ENCODE measurements at places on chromosomes 4 and X.

DNA sequence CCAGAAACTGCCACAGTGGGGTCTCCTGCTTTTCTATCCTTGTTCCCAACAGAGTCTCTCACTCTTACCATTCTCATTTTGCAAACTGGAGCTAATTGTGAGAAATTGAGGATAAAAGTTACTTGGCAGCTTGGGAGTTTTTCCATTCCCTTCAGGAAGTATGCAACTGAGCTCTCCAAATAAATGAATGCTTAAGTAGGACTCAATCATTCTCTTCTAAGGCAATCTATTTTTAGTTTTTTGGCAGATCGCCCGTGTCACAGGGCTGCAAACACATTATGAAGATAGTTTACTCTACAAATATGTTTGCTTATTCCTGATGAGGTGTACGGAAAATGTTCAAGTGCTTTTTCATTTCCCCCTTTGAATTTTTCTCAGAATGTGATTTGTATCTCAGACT, 5.3 kb downstream of the ASB11 start:
- peak; percentile 21 for DNase-seq

GRCh38 chrX:71618303-71618721, at the start of gene CXCR3:
Gene CXCR3, minus strand, starts transcription at chrX:71618511. Its CDS starts 62 bp downstream, at chrX:71618449.
- no peak for DNase-seq

DNA sequence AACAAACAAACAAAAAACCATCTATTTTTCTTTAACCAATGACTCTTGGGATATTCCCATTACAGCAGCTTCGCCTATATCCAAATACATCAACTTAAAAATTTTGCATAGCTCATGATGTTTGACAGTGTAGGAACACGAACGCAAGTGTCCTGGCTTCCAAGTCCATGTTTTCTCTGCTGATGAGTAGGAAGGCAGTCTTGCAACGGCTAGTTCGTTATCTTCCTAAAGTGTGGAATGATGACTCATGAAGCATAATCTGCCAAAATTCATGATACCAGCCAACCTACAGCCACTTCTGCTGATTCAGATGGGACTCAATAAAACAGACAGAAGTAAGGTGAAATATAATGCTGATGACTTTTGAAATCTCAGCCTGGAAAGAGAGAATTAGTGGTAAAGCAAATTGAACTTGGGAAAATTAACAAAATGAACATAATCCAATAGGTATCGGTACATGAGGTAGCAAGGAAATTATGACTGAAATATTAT, 6.4 kb upstream of the SEPTIN11 start:
- no peak for DNase-seq

- no peak for DNase-seq
These were observed 8.6 kb upstream of the CCDC149 start for GRCh38 chr4:24921491-24921890.

DNA sequence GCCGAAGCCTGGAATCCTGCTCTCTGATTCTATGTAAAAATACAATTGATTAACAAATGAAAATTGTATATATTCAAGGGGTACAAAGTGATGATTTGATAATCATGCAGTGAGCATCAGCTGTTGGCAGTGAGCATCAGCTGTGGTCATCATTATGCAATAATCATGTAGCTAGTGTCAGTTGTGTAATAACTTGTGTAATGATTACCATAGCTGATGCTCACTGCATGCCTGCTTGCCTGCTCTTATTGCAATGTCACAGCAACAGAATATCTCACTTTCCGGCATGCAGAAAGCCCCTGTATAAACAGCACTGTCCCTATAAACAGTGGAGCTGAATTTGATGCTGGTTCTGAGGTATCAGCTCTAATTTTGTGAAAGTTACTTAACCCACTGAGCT, 46.8 kb downstream of the SULT1B1 start:
- no peak for DNase-seq

DNA sequence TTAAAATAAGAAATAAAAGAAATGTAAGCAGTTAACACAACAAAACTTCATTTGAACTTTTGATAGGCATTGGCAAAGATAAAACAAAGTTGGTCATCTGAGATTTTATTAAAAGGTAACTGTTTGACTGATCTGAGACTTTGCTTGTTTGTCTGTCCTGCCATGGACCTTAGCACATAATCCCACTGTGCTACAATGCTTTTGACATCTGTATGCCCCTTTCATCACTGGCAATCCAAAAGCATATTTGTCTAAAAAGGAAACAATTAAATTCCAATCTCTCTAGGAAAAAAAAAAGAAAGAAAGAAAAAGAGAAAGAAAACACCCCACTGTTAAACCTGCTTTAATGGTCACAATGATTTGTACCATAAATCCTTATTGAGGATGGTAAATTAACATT, 231.0 kb downstream of the DACH2 start:
- no peak for DNase-seq

DNA sequence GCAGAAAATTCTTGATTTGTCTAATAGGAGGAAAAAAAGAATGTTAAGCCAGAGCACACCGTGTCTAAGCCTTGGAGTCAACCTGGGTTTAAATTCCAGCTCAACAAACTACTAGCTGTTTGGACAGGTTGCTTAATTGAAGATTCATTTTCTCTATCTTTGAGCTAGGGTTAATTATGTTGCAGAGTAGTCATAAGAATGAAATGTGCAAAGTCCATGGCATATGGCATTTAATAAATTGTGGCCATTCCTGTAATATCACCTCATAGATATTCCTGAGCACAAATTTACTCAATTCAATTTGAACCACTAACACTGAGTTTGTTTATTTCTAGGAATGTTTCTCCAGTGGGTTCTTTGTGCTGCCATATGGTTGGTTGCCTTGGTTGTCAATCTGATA, 4.6 kb downstream of the TMEM144 start:
- no peak for DNase-seq

- no peak for DNase-seq
These were observed 8.7 kb downstream of the FABP2 start for GRCh38 chr4:119313237-119313636.

- no peak for DNase-seq
These were observed 1.9 kb downstream of the DCAF12L2 start for GRCh38 chrX:126164226-126164625.

- DNase-seq, result no peak
These were observed 34.5 kb upstream of the HGFAC start for GRCh38 chr4:3407171-3407771.

GRCh38 chr4:58636381-58636780, 1526.2 kb upstream of the IGFBP7 start:
- no peak for DNase-seq

DNA sequence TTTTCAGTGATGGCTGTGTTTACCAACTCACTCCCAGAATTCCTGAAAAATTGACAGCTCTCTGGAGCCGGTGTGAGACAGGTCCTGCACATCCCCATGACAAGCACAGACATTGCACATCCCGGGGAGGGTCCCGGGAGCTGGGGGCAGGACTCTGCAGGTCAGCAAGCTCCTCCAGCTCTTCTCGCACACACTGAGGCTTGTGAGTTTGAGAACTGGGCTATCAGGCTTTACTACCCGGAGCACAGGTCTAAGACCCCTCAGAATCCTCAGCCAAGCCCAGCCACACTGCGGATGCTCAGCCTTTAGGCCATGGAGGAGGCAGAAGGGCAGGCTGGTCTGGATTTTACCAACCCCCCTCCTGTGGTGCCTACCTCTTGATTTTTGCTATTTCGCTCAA, 5.6 kb upstream of the CLDN24 start:
- no peak for DNase-seq

DNA sequence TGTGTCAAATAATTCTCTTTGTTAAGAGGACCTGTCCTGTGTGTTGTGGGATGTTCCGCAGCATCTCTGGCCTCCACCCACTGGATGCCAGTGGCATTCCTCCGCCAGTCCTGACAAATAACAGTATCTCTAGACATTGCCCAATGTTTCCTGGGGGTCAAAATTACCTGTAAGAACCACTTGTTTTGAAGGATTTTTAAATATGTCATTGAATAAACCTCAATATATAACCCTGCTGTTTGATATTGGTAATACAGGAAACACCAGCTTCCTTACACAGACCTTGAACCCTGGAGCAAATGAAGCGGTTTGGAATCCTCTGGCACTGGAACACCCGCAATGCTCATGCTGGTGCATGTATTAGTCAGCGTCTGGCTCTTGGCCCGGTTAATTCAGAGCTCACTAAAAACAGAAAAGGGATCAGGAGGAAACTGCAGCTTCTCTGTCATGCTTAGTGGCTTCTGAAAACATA, 101.3 kb downstream of the TBL1X start:
- DNase-seq, result peak; percentile 55

DNA sequence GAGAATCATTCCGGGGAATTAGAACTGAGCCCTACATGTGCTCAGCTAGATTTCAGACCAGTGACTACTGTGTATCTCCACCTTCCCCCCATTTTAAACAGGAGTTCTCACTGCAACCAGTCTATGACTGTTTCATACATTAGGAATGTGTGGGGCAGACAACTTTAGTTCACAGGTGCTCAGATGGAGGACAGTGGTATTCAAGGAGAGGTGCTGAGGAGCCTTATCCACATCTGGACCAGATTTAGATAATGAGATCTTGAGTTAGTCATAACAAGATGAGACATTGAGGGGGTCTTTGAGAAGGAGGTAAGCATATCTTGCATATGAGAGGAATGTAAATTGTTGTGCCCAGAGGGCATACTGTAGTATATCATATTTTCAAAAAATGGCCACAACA, 32.8 kb upstream of the RELL1 start:
- DNase-seq, result no peak

- peak; percentile 40 for DNase-seq
These were observed 106.4 kb downstream of the DHX15 start for GRCh38 chr4:24477919-24478318.

DNA sequence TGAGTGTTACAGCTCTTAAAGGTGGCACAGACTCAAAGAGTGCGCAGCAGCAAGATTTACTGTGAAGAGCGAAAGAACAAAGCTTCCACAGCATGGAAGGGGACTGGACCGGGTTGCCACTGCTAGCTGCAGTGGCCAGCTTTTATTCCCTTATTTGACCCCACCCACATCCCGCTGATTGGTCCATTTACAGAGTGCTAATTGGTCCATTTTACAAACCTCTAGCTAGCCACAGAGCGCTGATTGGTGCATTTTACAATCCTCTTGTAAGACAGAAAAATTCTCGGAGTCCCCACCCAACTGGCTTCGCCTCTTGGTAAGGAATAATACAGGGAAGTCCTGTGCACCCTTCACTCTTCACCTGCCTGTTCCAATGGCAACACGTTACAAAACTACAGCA, 1.9 kb upstream of the SHROOM2 start:
- DNase-seq, result no peak

- DNase-seq, result no peak
These were observed 1169.5 kb upstream of the PABPC4L start for GRCh38 chr4:135371137-135371536.

DNA sequence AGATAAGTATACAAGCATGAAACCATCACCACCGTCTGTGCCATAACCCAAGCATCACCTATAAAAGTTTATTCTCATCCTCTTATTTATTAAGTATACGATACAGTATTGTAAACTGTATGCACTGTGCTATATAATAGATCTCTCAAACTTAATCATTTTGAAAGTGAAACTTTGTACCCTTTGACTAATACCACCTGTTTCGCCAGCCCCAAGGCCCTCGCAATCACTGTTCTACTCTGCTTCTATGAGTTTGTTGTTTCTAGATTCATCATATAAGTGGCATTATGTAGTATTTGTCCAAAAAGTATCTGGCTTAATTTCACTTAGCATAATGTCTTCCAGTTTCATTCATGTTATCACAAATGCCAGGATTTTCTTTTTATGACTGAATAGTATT, 72.1 kb upstream of the DOCK11 start:
- no peak for DNase-seq

DNA sequence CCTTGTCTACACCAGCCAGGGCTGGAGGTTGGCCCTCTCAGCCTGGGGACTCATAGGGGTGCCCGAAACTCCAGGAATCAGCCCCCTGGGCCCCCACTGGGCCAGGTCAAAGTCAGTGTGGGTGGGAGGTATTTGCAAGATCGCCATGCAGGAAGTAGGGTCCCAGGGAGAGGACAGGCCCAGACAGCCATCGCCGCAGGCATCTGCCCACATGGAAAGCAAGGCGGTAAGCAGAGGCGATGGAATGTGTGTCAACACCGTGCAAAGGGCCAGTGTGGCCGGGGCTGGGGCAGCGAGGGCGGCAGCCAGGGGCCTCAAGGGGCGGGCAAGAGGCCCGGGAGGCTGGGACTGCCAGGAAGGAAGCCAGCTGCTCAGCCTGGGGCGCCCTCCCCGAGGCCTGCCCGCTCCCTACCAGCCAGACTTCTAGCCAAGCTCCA, 19.3 kb upstream of the DUSP9 start:
- no peak for DNase-seq

GRCh38 chrX:132017431-132018185, 5.5 kb upstream of the STK26 start:
- no peak for DNase-seq

DNA sequence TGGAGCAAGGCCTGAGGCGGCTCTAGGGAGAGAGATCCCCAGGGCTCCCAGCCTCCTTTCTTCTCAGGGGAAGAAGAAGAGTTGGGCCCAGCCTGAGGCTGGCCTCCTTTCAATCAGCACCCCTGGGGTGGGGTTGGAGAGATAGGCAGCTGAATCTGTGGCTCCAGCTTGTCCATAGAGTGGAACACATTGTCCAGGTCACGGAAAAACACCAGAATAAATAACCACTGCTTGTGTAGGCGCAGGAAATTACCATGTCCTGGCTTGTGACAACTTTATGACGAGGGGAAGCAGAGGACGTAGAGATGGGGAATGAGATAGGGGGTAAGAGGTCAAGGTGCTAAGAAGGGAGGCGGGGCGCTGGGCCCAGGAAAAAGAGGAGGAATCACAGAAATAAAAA, 80.8 kb upstream of the EFNB1 start:
- no peak for DNase-seq

DNA sequence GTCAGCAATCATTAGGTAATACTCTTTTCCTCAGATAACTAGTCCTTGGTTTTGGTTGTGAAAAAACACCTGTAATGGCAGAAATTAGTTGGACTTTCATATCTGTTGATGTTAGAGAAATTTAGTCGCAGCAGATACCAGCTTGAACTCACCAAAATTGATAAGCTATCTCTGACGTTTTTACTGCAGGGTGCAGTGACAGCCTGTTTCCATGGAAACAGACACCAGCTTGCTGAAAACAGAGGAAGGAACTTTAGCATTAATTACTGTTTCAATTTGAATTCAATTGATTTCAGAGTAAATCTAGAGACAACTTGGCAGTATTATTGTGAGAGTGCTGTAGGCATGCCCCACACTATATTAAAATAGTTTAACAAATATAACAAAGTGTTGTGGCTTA, 246.5 kb downstream of the PPP1R2C start:
- no peak for DNase-seq

GRCh38 chrX:6052111-6052745, 176.4 kb downstream of the NLGN4X start:
- DNase-seq, result no peak

DNA sequence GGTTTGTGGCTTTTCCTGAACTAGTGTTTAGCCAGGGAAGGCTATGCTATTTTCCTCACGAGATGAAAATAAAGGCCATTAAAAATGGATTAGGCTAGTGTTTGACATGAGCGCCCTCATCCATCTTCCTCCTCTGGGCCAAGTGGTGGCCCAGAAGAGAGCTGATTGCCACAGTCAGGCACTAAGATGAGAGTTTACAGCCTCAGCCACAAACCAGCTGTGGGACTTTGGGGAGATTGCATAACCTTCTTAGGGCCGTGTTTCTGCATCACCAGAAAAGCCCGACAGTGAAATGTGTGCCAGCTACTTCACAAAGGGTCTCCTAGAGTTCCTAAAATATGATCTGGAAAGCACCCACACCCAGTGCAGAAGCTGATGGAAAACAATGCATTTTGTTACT, 42.3 kb upstream of the LNX1 start:
- DNase-seq, result no peak

GRCh38 chr4:163556177-163556576, 61.7 kb downstream of the TMA16 start:
- no peak for DNase-seq
